ENCODE measurements at places on chromosomes 4 and X.

- no peak for DNase-seq
Observed at GRCh38 chr4:158015241-158015640, 157.6 kb downstream of the GASK1B start.

- DNase-seq, result no peak
Observed at GRCh38 chr4:24805067-24805466, 9.7 kb downstream of the SOD3 start.

DNA sequence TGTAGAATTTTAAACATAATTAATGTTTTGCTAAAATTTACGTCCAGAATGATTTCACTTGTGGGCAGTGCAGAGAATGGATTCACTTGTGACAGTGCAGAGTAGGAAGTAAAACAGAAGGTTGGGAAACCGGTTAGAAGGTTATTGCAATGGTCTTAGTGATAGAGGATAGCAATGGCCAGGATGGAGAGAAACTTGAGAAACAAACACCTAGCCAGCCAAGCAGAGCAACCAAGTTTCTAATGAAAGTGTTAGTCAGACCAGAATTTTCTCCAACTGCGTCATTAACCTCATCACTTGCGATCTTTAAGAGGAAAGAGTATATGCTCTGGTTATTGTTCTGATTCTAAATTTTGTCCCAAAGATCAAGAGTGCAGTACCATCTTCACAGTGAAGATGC is 50.0 kb upstream of the TBC1D9 start:
- no peak for DNase-seq

- no peak for DNase-seq
Observed at GRCh38 chr4:148007314-148007760, 275.4 kb downstream of the ARHGAP10 start.

DNA sequence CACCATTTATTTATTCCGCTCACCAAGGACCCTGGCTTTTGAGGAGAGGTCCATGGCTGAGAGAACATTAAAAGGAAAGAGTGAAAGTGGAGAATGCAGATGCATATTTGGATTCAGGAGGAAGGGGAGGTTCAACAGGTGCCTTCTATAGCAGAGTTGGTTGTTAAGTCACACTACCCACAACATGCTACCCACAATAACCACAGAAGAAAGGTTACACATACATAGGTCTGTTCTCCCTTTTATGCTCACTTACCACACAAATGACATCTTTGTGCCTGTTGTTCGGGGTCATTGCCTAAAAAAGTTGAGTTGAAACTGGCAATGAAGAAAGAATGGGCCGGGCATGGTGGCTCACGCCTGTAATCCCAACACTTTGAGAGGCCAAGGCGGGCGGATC is 587.4 kb downstream of the RPA4 start:
- DNase-seq, result no peak

GRCh38 chr4:173682609-173683008 is 152.6 kb upstream of the HAND2 start:
- DNase-seq, result no peak

- no peak for DNase-seq
Observed at GRCh38 chr4:90996813-90997212, 869.6 kb downstream of the CCSER1 start.

DNA sequence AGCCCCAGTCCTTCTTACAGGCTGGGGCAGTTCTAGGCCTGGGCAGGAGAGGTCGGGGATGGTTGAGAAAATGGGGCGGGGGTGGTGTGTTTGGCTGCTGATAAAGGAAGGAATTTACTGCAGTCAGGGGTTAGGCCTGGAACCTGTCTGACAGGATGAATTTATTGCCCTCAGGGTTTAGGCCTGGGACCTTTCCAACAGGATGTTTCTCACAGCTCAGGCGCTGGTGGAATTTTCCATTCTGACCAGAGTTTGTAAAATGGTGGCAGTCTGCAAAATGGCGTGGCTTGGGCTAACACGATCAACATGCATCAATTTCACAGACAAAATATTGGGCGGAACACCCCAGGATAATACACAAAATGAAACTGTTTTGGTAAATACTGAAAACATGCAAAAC is 83.5 kb upstream of the SPIN4 start:
- DNase-seq, result no peak

DNA sequence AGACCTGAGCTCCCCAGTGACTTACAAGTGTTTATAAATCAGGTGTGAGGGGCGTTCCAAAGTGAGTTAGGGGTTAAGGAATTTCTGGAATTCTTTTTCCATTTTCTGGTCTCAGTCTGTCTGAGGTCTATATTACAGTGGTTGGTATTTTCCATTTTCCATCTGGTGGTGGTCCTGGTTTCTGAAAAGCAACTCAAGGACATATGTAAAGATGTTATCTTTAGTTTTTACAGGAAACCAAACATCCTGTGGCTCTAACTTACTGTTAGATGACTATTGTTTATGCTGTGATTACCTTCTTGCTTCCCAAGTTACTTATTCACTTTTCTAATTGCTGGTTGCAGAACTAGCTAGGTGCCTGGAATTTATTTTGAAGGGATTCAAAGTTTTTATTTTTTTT is 53.5 kb upstream of the IL21 start:
- no peak for DNase-seq

DNA sequence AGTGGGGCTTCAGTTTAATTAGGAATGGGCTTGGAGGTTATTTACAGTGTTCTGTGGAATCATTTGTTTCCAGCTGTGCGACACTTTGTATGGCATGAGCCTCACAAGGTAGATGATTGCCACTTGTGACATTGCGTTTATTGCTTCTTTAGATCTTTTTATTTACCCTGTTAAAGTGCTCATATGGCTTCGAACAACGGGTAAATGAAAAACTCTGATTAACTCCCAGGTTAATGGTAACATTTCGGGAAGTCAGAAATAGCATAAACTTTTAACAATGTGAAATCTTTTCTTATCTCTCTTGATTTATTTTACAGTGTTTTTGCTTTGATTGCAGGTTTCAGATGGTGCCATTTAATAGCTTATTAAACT is 494.3 kb downstream of the IDS start:
- DNase-seq, result no peak

GRCh38 chrX:37817176-37817575 is 30.2 kb downstream of the DYNLT3 start:
- DNase-seq, result no peak

DNA sequence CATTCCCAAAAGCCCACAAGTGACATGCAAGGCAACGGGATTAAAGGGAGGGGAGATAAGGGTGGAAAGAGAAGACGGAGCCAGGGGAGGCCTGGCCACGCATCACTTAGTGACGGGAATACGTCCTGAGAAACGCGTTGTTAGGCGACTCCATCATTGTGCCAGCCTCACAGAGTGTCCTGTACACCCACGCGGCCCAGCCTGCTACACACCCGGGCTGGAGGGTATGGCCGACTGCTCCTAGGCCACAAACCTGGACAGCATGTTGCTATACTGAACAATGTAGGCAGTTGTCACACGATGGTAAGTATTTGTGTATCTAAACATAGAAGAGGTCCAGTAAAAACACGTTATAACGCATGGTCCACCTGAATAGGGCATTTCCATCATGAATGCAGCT is 23.4 kb downstream of the NSG1 start:
- no peak for DNase-seq

DNA sequence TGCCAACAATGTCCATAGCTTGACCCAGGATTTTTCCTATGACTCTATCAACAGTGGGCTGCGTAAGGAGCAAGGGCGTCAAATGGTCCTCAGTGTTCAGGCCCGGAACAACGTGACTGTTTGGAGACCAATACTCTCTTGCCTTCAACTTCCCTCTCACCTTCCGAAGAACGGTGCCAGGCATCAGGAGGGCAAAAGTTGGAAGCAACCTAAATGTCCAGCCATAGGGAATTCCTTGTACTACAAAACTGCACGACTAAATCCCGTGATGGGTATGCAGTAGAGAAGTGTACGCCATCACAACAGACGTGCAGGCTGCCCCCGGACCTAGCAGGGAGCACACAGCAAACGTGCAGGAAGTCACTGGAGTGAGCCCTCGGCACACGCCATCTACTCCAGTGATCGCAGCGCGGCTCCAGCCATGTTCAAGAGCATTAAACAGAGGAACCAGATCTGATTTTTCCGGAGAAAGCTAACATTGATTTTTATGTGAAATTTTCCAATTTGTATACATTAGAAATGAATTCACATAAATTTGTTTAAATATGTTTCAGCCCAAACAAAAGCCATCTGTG is 79.0 kb downstream of the JAKMIP1 start:
- DNase-seq, result no peak
